ENCODE measurements at places on chromosomes 6 and 20.

GRCh38 chr6:107712665-107713551 is 111.2 kb downstream of the SCML4 start:
- DNase-seq, result no peak

DNA sequence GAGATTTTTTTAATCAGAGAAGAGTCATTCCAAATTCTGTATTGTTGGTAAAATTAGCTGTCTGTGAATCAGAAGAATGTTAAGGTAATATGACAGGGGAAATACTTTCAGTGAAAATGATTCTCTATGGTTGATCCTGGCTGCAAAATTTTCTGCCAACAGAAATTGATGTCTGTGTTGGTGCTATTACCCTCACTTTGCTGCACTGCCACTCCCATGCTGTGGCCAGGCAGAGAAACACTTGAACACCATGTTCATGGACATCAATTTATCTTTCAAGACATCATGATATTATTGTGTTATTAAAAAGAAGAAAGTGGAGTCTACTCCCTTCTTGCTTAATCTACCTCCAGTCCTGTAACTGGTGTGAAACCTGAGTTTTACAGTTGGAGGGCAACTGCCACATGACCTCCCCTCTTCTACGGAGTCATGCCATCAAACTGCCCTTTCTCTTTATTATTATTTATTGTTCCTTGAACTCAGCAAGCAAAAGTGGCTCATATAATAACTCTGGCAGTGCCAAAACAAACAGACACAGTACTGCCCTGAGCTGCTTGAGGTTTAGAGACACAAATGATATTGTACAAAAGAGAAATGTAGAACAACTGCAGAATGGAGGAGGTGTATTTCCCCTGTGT is 288.0 kb upstream of the JAG1 start:
- DNase-seq, result no peak

- DNase-seq, result no peak
These were observed 304.4 kb downstream of the PREX1 start for GRCh38 chr20:48523191-48523995.

GRCh38 chr6:90399970-90400369 is 103.3 kb upstream of the BACH2 start:
- DNase-seq, result no peak

DNA sequence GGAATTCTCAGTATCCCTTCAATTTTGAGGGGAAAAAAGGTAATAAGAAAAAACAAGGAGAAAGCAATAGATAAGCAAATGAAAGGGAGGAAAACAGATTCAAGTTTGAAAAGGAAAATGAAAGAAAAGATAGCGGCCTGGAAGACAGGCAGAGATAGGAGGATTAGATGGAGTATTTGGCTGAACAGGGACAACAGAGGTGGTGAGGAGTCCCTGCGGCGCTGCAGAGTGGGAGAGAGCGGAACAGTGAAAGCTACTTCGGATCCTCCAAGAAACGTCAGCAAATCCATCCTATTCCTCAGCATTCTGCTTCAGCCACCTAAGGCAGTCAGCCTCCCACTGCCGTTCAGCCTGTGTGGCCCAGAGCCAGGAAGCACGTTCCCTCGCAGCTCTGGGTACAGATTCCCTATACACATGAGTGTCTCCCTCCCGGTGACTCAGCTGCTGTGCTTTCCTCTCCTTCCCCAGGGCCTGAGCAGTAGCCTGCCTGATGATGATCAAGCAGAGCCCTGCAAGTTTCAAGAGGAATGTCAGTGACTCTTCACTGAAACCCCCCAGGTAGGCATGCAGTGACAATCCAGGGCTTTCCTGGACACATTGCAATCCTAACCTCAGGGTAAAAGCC is 43.4 kb upstream of the CDYL start:
- no peak for DNase-seq

GRCh38 chr6:30841644-30842504 is 42.4 kb upstream of the DDR1 start:
- DNase-seq, result no peak

DNA sequence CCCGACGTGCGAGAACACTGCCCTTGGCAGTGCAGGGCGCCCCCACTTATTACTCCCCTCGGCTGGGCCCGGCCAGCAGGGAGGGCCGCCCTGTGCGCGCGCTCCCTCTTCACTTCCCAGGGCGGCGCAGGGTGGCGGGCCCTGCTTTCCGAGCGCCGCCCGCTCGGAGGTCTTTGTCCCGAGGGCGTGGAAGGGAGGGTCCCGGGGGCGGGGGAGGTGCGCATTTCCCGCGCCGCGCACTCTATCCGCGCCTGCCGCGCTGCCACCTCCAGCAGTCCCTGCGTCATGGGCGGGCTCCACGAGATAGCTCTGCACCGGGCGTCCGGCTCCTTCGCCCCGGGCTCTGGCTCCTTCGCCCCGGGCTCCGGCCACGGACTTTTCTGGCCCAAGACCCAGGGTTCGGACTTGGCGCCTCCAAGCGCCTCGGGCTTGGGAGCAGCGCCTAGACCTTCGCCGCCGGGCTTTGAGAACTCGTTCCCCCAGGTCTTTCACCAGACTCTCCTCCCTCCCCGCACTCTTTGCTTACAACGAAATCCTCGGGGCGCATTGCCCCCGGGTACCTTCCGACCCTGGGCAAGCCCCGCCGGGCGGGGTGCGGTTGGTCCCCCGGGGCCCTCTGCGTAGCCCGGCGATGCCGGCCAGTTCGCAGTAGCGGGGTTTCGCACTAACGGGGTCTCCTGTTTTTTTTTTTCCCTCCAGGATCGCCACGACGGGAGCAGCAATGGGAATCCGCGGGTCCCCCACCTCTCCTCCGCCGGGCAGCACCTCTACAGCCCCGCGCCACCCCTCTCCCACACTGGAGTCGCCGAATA is 1.6 kb downstream of the TFAP2C start:
- no peak for DNase-seq

GRCh38 chr6:139230391-139230840 is 61.4 kb downstream of the TXLNB start:
- no peak for DNase-seq

GRCh38 chr6:39054577-39055142 is 6.1 kb downstream of the GLP1R start:
- no peak for DNase-seq

GRCh38 chr6:37686111-37686510 is 11.6 kb downstream of the MDGA1 start:
- DNase-seq, result no peak

DNA sequence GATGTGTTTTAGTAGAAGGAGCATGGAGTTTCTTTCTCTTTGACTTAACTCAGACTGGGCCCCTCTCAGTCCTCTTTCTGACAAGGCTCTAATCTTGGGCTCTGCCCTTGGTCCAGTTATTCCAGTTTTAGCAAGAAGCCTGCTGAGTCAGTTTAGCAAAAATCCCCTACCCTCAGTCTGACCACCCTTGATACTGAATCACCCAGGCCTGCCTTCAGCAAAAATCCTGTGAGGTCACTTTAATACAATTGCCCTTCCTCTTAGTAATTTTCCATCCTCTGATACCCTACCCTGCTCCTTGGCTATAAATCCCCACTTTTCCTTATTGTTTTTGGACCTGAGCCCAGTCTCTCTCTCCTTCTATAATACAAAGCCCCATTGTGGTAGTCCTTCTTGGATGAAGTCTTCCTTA is 326.7 kb upstream of the NOX3 start:
- DNase-seq, result no peak

DNA sequence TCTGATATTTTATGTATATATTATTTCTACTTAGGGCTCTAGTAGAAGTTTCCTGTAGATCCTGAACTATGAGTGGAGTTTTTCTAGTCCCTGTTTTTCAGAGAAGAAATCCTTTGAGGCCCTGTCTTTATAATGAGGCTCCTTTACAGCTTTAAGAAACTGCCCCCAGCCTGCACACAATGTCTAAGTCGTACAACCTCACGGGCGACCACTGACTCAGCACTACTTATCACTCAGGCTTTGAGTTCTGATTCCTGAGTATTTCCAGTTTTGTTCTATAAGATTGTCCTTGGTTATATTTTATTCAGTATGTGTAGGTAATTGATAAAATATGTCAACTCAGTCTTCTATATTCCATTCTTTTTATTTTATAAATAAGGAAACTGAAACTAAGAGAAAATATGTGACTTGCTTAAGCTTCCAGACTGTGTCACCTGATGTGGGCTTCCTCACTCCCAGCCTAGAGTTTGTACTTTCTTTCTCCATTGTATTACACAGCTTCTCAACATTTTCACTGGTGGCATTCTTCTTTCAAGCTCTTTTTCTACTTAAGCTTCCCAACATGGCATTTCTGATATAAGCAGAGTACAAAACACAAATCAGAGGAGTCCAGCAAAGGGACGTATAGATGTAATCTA is 167.0 kb downstream of the TBX18 start:
- no peak for DNase-seq

GRCh38 chr6:150026976-150027805 is 1.9 kb upstream of the RAET1L start:
- no peak for DNase-seq

DNA sequence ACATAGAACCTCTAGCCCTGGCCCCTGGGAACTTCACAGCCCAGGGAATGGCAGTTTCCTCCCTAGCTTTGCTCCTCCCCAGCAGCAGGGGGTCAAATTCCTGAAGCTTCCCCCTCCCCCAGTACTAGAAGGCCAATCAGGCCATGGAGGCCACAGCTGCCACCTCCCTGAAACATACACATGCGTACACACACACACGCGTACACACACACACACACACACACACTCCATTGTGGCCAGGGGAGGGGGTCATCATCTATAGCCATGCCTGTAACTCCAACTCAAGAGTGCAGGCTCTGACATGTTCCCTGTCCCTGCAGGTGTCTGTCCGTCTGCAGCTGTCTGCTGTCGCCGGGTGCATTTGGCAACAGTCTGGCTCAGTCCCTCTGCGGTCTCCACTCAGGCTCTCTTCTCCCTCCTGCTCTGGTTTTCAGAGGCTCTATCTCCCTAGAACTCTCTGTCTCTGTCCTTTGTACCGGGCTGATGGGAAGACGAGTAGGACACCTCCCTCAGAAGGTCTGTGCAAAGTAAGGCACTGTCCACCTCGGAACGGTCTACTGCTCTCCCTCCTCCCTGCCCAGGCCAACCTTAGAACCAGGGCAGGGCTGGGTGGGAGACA is 1.4 kb downstream of the LRFN2 start:
- no peak for DNase-seq

DNA sequence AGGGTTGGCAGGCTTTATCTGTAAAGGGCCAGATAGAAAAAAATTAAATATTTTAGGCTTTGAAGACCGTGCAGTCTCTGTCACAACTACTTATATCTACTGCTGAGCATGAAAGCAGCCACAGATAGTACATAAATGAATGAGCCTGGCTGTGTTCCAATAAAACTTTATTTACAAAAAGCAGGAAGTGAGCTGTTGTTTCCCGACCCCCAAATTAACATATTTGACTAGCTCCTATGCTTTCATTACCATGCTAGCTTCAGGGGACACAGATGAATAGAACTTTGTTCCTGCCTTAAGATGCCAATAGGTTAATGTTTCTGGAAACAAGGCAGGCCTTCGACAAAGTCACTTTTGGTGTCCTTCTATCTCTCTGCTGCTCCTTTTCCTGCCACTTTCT is 1058.0 kb upstream of the FLRT3 start:
- DNase-seq, result no peak

- DNase-seq, result no peak
These were observed 1.7 kb downstream of the JAG1 start for GRCh38 chr20:10671919-10672623.

GRCh38 chr6:3013486-3013885 is 13.8 kb downstream of the NQO2 start:
- no peak for DNase-seq

DNA sequence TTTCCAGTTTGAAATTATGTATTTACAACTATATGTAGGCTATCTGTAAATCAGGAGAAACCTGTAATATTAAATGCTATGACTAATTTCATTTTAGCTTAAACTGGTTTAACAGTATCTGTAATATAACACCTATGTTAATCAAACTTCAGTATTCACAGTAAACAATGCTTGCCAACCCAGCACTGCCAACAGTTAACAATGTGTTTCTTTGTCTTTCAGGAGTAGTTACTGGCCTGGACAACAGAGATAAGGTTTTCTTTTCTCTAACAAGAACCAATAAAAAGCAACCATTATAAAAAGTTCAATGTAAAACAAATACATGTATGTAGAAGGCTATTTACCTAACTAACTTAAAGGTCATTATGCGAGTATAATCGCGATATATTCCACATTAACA is 158.8 kb downstream of the CDK19 start:
- DNase-seq, result no peak

DNA sequence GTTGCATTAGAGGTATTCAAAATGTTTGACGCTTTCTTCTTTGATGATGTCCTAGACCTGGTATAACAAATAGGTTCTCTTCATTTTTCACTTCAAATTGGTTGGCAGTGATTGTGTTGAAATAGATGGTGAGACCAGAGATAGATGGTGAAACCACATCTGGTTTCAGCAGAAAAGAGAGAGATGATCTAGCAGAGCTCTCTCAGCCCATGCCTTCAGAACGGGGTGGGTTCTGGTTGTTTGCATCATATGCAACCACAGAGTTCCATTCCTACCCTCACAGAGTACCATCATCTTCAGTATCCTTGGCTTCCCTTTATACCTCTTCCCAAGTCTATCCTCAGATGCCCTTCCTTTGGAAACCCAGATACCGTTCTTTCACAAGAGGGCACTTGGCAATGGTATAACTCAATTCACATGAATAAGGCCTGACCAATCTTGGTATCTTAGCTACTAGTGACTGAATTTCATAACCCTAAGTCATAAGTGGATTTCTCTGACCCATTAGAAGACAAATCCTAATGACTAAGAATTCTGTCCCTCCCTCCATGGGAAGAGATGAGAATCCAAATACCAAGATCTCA is 93.7 kb downstream of the UBE3D start:
- no peak for DNase-seq

DNA sequence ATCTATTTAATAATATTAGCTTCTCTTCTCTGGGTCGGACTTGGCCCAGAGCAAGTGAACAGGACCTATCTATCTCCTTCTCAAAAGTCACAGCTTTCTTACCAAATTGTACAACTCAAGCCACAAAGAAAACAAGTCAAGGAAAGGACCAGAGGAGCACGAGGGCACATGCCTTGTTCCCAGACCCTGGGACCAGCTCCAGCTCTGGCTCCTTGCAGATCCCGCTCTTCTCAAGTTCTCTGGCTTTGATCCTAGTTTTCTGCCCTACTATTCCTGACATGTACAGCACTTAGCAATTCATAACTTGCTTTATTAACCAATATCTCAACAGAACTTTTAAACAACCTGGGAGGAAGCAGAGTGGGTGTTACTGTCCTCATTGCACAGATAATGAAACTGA is 185.9 kb downstream of the ESR1 start:
- no peak for DNase-seq

- DNase-seq, result no peak
These were observed 9.3 kb upstream of the JPH2 start for GRCh38 chr20:44196271-44196670.

DNA sequence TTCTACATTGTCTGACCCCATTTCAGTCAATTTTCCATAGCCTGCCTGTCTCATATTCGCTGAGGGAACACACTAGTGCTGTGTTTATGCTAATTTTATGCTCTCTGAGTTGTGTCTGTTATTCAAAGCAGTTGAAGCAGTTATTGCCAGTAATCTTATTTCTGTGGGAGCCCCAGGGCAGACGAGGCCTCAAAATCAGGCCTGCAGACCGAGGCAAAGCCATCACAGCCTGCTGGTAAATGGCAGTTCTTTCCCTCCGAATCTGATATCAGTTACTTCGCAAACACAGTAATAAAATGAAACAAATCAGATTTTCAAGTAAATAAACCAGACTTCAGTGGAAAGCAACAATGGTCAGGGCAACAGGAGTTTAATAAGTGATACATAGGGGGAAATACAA is 508.4 kb downstream of the PKHD1 start:
- no peak for DNase-seq
